ENCODE measurements at places on chromosomes 16 and 17.

DNA sequence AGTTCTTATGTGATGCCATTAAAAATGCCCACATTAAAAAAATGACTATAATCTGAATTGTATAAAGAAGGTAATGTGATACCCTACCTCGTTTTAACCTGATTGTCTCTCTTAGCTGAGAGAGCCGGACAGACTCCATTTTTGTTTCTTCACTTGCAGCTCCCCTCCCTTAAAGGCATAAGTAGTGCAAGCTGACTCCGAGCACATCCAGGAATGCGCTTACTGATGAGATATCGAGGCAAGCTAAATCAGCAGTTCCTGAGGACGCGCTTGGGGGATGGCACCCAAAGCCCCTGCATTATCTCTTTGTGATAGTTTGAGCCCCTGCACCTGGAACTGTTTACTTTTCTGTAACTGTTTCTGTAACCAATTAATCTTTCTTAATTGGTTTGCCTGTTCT lies 6.3 kb downstream of the KRT24 start:
- no peak for DNase-seq

GRCh38 chr17:31561469-31562375 lies 170.2 kb downstream of the RAB11FIP4 start:
- no peak for DNase-seq

GRCh38 chr17:77779711-77780539 lies 178.6 kb upstream of the TNRC6C start:
- DNase-seq = no peak

DNA sequence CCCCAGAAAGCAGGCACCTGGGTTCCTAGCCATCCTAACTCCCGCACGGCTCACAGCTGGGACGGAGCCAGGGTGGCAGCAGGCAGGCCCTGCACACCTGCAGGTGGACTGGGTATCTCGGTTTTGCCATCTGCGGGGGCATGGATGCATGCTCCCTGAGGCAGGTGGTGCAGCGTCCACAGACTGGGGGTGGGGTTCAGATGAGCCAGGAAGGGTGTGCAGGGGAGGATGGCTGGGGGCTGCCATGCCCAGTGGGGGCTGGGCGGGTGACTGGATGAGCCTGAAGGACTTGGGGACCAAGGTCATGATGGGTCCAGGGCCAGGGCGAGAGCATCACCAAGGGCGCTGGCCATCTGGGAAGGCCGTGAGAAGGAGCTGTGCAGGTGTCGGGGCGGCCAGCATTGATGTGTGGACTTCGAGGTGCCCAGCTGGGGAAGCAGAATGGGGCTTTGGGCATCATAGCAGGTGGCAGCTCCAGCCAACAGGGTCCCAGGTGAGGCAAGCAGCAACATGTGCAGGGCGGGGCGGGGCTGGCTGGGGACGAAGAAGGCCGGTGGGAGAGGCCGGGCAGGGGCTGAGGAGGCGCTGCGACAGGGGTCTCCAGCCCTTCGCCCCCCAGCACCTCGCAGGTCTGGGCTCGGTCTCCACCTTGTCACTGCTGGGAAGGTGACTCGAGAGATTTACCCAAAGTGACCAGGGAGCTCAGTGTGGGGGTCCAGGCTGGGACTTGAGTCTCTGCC lies 41.0 kb upstream of the ZNF469 start:
- no peak for DNase-seq

- DNase-seq = no peak
Measured at GRCh38 chr16:49419862-49420261, 46.3 kb downstream of the C16orf78 start.

DNA sequence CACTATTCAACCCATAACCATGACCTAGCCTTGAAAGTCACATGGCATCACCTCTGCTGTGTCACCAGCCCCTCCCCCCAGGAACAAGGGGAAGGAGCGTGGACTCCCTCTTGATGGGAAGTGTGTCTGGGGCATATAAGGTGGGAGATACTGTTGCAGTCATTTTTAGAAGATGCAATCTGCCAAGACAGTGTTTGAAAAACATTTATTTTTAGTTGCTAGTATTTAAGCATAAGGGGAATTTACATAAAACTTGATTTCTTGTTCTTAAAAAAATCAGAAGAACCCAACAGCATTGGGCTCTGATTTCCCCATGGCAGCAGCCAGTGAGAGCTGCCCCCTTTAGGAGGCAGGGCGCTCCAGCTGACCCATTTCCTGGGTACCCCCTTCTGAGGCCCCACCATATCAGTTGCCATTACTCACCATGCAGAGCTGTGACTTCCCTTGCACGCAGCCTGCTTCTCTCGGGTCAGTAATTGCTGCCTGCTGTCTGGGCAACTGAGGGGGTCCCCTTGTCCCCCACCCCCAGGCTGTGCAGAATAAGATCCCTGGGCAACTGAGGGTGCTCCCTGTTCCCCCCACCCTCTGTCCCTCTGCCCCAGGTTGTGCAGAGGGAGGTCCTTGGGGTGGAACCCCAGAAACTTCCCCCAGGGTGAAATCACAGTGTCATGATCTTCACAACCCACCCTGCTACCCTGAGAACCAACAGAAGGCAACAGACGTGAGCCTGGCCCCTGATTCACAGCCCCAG lies 11.8 kb upstream of the CDC42EP4 start:
- DNase-seq = no peak
